Kidney capillary endothelial cell (primary cell): ENCODE measurements at places on chromosomes 16 and 17.

DNA sequence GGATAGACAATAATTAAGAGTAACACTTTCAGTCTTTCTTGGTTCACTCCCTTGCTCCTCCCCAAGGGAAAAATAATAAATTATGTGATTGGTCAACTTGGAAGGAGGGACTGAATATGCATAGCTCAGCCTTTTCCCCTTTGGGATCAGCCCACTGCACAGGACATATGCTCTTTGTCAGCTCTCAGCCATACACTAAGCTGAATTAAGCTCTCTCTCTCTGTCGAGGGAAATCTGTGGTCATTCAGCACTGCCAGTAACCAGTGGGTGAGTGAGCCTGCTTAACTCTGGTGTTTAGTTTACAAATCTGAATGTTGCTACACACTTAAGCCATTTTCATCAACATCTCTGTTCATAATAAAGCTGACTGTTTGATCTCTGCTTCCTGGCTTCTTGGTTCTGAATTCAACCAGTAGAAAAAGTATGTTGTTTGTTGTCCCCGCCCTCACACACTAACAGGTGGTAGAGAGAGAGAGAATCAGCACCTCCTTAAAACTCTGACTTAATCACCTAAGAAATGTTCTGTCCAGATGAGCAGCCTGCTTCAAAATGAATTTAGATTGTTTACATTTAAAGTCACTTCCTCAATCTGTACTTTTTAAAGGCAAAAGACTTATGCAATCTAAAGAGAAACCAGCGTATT is 102.3 kb upstream of the C17orf78 start:
- no peak for DNase-seq

GRCh38 chr16:22210854-22211253 is 4.8 kb downstream of the EEF2K start:
- no peak for DNase-seq

DNA sequence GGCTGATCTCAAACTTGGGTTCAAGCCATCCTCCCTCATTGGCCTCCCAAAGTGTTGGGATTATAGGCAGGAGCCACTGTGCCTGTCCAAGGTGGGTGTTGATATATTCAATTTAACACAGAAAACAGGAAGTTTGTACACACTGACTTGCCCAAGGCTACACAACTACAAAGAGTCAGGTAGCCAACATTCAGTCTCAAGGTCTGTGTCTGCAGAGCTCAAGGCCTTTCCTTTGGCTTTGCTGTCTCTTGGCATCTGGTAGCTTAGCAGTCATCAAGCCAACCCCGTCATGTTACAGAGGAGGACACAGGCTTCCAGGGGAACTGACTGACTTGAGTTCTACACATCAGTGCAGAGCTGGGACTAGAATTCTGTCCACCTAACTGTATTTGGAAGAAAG is 11.9 kb upstream of the MEFV start:
- DNase-seq: no peak

- peak; percentile 99 for DNase-seq
Measured at GRCh38 chr17:7842380-7843256, 8.6 kb downstream of the KDM6B start.

GRCh38 chr17:79801156-79802038 is 4.5 kb upstream of the CBX8 start:
- DNase-seq: no peak

DNA sequence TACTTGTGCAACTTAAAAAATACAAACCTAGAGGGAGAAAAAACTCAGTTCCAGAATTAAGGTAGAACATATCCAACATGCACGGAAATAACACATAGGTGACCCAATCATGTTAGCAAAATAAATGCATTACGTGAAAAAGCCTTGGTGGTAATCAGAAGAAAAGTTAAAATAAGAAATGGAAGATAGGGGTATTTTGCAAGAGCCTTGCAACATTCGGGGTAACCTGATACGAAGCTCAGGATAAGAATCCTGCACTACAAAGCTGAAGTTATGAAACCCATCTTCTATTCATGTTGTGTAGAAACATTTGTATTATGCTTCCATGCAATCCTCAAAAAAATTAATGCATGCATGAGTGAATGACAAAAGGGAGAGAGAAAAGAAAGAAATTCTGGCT is 33.1 kb downstream of the CHCT1 start:
- DNase-seq: no peak

- DNase-seq: no peak
Measured at GRCh38 chr16:4925791-4926190, 11.2 kb downstream of the PPL start.

GRCh38 chr17:67280279-67280678 is 35.3 kb upstream of the HELZ start:
- no peak for DNase-seq

- no peak for DNase-seq
Measured at GRCh38 chr17:2338315-2338657, 985 bp downstream of the SGSM2 start.

DNA sequence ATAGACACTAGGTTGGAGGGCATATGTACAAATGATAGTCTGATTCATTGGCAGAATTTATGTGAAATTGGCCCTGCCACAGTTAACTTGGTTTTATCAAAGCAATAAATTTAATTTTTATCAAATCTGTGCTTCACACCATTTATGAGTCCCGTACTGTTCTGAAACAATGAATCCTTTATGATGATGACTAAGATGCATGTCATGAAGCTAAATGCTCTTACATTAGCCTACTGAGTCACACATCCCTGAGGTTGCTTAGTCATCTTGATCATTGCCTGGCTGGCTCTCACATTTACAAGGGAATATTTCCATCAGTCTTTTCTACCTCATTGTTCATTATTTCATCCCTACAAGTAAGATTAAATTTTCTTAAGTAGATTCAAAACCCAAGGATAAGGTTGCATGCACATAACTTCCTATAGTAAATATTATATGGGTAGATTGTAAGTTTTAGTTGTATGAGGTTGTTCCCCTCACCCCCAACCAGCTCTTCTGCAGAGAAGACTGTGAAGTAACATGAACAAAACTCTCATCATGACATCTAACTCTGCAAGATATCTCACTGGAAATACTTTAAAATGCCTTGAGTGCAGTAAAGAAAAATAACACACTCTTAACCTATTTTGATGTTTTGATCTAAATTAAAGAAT is 170.7 kb downstream of the CYB561 start:
- DNase-seq: peak; percentile 93

DNA sequence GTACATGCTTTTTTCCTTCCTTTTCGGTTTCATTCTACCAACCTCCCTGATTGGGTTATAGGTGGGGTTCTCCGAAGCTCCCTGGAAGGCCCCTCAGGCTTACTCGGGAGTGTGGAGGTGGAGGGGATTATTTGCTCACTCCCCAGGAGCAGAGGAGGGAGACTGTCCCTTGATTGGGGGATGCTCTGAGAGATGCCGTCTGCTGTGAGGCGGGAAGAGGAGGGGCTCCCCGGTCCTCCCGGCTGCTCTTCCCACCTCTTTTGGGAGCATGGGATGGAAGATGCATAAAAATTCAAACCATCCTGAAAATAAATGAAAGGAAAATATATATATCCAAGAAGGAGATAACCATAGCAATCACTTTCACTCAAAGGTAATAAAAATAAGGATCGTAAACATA is 16.1 kb upstream of the RPTOR start:
- DNase-seq: no peak

- DNase-seq: no peak
Measured at GRCh38 chr16:47073223-47074155, 70.3 kb downstream of the NETO2 start.

DNA sequence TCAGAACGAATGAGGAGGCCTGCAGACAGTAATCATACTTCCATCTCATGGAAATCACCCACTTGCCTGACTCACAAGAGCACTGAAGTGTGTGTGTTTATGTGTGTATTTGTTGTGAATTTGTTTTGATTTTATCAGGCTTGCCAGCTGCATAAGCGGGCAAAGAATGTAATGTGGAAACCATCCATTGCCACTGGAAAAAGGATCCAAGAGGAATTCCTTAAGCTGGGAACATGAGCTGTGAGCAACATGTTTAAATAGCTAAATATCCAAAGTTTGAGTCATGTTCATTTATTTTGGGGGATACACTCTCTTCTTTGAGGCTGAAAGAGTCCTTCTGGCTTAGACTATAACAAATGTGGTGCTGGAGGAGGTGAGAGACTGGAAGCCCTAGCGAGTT is 198.4 kb upstream of the TBX2 start:
- DNase-seq: no peak

GRCh38 chr16:86129541-86129940 is 230.6 kb downstream of the IRF8 start:
- no peak for DNase-seq

DNA sequence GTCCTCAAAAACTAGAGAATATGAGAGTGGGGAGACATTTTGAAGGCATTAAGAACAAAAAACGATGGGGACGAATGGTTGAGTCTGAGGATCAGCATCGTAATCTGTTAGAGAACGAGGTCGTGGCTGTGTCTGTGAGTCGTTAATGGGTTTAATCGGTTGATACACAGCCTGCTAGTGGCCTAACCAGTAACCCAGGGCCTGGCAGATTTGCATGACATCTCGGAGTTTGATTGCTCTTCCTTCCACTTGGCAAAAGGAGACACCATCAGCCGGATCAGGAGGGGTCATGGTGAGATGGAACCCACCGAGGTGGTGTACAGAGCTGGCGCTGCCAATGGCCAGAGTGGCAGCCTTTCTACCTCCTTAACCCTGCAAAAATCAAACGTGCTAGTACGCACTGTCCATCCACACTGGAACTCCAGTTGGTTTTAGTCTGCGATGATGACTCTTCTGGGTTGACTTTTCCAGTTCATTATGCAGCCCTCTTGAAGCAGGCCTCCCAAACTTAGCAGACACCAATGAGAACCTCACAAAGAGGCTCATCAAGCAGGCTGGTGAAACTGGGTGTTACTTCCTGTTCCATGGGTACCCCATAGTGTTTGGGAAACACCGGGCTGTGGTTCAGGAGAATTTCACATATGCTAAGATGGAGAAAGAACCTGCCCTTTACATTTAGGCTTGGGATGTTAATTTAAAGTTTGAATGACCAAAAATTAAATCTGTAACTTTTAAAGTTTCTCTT is 4.1 kb downstream of the HS3ST3B1 start:
- no peak for DNase-seq

DNA sequence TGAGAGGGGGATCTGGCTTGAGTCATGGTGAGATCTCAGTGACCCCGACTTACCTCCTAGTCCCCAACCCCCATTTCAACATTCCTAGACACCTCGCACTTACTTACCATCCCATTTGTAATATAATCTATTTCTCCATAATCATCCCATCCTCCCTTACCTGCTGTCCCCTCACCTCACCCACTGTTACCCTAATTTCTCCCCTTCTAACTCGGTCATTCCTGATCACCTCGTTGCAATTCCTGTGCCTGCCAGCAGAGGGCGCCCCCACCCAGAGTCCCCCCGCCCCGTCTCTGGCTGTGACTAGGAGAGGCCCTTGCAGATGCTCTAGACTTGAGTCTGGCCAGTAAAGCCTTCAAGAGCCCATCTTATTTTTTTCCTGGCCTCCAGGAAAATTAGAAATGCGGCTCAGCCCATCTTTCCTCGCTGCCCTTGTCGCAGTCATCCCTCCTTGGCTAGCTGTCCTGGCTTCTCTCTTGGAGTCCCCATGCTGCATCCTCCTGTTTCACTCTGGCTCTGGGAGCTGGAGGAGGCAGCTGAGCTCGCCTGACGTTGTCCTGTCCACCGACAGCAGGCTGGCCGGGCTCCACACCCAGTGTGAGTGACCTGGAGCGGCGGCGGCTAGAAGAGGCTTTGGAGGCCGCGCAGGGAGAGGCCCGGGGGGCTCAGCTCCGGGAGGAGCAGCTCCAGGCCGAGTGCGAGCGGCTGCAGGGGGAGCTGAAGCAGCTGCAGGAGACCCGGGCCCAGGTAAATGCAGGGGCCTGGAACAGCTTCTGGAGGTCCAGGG is 5.0 kb downstream of the TBKBP1 start:
- DNase-seq: peak; percentile 37

DNA sequence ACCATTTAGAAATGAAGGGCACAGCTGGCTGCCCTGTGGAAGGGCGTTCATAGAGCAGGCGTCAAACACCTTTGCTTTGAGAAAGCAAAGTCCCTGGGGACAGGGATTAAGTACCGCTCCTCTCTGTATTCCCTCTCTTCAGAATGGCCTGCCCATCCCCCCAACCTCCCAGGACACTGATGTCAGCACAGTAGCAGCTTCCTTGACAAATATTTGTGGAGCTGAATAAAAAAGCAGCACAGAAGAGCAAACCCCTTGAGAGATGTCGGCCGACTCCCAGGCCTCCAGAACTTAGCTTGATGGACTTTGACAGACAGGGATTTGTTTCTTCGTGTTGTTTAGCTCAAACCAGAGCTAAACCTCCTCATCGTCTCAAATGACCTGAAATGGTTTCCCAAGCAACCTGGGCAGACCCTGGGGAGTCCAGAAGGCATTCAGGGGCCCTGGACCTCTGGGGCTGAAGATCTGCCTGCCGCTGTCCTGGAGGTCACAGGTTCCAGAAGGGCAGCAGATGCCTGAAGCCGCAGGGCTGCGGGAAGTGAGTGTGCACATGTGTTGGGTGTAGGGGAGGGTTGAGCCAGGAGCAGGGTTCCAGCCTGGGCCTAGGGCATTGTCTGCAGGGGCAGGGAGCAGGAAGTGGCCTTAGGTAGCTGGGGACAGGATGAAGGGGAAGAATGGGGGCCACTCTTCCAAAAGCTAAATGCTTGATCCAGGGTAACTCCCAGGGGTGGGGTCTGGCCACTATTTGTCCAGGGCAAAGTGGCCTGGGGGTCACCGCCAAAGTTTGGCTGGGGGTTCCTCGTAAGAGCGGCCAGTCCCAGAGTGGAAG is 42.3 kb upstream of the NKD1 start:
- DNase-seq: no peak

GRCh38 chr17:40793832-40794231 is 5.9 kb downstream of the KRT28 start:
- DNase-seq: no peak

DNA sequence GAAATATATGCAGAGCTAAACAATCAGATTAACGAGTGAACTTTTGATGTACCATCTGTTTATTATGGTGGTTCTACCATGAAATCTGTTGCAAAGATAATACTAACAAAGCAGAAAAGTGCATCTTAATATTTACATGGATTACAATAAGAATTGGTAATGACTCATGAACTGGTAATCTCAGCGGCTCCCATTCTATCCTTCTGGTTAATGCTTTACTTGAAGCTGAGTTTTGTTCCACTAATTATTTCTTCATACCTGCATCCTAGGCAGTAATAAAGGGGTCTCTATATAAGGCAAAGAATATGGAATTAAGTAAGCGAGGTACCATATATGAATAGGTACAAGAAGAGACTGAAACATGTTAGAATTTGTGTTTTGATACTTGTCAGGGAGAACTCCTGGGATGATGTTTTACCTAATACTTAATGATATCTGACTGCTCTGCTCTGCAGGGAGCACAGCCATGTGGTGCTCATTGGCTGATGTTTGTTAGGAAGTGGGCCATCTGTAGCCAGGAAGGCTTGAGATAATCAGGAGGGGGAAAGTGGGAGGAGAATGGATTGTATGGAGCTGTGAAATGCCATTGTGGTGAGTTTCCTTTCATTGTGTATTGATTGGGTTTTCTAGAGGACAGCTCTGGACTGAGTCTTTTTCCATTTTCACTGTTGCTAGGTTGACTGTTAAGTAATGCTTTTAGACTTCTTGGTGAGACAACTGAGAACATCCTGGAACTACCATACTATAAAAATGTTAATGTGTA is 52.6 kb downstream of the MAP2K6 start:
- peak; percentile 72 for DNase-seq

- DNase-seq: no peak
Measured at GRCh38 chr17:7340179-7340578, 3.9 kb downstream of the ACAP1 start.

- DNase-seq: no peak
Measured at GRCh38 chr17:79154446-79154845, 79.8 kb downstream of the ENGASE start.
